ENCODE measurements at places on chromosomes 1 and 21.

GRCh38 chr1:9275567-9276034 is 17.1 kb upstream of the SPSB1 start:
- peak overlapping the region; percentile 36 for H3K4me3 ChIP-seq
- H3K4me1 ChIP-seq = peaks cover 21% of the 10 kb centered on the region
- H3K36me3 ChIP-seq = peaks cover 6% of the 10 kb centered on the region

- H3K27me3 ChIP-seq = no peaks in the 10 kb centered on the region
- DNase-seq = no peak
- no peak overlapping the region for H3K27ac ChIP-seq
These were observed 844.3 kb downstream of the KCNT2 start for GRCh38 chr1:195763907-195764374.

GRCh38 chr1:46171871-46172270 is 3.0 kb upstream of the TSPAN1 start:
- no peak overlapping the region for H3K4me3 ChIP-seq
- no peak for DNase-seq
- peaks cover 2% of the 10 kb centered on the region for H3K36me3 ChIP-seq
- peaks cover 12% of the 10 kb centered on the region for H3K4me1 ChIP-seq
- no peak overlapping the region for H3K27ac ChIP-seq

DNA sequence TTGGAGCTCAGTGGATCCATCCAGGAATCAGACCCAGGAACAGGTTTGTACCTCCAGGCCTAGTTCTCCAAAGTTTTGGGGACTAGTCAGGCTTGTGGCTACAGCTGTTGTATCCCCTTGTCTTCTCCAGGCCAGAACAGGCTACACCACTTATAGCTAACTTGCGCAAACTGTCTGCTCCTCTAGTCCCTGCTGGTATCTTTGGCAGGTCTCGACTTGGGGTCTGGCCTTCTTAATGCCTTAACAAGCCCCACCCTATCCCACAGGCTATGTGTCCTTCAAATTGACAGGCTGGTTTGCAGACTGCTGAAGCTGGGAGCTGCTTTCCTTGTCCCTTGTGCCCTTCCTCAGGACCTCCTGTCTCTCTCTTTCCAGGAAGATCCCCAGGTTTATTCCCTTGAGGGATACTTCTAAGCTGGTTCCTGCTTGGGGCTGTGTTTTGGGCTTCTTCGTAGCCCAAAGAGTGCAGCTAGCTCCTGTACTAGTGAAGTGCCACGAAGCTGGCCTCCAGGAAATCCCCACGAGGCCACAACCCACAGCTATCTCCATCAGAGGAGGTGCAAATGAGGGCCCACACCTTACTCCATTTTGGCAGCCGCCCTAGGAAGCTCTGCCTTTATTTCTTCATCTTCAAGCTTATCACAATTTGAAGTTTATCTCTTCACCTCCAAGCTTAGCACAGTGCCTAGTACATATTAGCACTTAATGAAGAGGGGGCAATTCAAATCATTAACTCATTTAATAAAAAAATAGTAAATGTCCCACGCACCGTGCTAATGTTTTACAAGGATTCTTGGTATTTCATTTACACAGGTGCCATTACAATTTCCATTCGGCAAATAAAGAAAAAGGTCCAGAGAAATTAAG is 683 bp upstream of the DMAP1 start:
- H3K27ac ChIP-seq = peak overlapping the region; percentile 94
- peak; percentile 30 for DNase-seq
- H3K4me1 ChIP-seq = peaks cover 29% of the 10 kb centered on the region
- H3K27me3 ChIP-seq = no peaks in the 10 kb centered on the region

GRCh38 chr21:46320331-46320801 is 3.3 kb downstream of the C21orf58 start:
- DNase-seq = no peak
- H3K36me3 ChIP-seq = peaks cover 2% of the 10 kb centered on the region
- H3K4me1 ChIP-seq = peaks cover 10% of the 10 kb centered on the region
- no peak overlapping the region for H3K4me3 ChIP-seq

GRCh38 chr1:233668146-233668724 is 54.3 kb downstream of the KCNK1 start:
- no peak overlapping the region for H3K4me3 ChIP-seq
- no peak for DNase-seq
- H3K4me1 ChIP-seq = no peaks in the 10 kb centered on the region
- H3K36me3 ChIP-seq = no peaks in the 10 kb centered on the region
- no peak overlapping the region for H3K27ac ChIP-seq
- peaks cover 12% of the 10 kb centered on the region for H3K27me3 ChIP-seq

DNA sequence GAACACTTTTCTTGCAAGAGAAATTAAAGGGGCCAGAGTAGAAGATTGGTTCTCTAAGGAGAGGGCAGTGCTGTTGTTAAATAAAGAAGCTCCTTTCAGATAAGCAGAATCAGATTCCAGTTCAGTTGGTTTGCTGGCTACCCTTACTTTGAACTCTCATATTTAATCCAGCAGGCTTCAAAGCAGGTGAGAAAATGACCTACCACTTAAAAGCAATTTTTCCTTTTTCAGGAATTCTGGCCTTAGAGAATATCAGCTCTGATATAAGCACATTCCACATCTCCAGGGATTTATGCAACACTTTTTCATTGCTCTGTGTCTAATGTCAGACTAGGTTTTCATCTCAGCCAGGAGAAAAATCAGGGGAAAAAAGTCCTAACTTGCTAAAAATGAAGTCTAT is 28.7 kb downstream of the WNT2B start:
- no peak for DNase-seq
- no peaks in the 10 kb centered on the region for H3K27me3 ChIP-seq
- peaks cover 6% of the 10 kb centered on the region for H3K36me3 ChIP-seq
- H3K4me1 ChIP-seq = peaks cover 2% of the 10 kb centered on the region

- peak overlapping the region; percentile 95 for H3K4me3 ChIP-seq
- H3K4me1 ChIP-seq = peaks cover 28% of the 10 kb centered on the region
- DNase-seq = no peak
- peaks cover 13% of the 10 kb centered on the region for H3K36me3 ChIP-seq
- H3K27me3 ChIP-seq = no peaks in the 10 kb centered on the region
These were observed 594 bp downstream of the GLMN start for GRCh38 chr1:92298213-92298572.

GRCh38 chr1:42221456-42221855 is 56.9 kb upstream of the GUCA2A start:
- H3K4me1 ChIP-seq = peaks cover 27% of the 10 kb centered on the region
- H3K36me3 ChIP-seq = peaks cover 3% of the 10 kb centered on the region
- no peak overlapping the region for H3K27ac ChIP-seq
- H3K27me3 ChIP-seq = no peaks in the 10 kb centered on the region
- DNase-seq = no peak

Data from T-helper 17 cell (primary cell).